ENCODE measurements at places on chromosomes 4 and X. TPM values are rescaled to one million over a fixed set of nuclear protein-coding genes. Genes with fewer than 3 reads are reported as not detected.

GRCh38 chr4:114636192-114636935 is 37.8 kb downstream of the UGT8 start:
- no peak for DNase-seq

DNA sequence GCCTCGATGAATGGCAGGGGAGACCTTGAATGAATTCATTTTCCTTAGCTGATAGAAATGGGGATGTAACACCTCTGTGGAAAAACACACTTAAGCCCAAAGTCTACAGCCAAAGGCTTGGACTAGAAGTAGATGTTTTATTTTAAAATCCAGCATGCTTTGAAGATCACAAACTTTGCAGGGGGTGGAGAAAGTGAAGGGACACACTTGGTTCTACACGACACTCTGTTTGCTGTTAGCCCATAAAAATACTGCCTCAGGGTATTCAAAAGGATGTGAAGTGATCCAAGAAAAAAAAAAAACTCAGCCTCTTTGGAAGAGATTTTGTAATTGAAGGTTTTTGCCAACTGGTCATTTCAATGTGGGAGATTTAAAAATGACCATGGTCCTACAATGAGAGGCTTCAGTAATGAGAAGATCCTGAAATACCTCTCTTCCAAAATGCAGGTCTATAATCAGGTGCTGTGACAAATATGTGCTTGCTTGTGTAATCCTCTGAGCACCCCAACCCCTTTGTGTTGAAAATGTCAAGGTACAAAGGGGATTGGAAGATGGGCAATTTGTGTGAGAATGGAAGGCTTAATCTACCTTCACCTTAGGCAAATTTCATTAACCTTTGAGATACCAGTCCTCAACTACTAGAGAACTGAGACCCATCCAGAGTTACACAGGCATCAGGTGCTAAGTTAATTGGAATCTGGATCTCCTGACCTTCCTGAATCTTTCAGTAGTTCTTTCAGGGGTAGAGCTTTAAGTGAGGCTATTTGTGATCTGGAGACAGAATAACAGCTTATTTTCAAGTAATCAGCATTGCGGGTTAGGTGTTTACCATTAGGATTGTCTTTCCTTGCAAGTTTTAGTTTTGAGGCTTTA is 82.5 kb downstream of the HS6ST2 start:
- no peak for DNase-seq

Gene LDB2
- total RNA-seq = 14.2 TPM

- no peak for DNase-seq
Measured at GRCh38 chr4:147830987-147831386, 99.1 kb downstream of the ARHGAP10 start.

Gene C4orf51
- not detected for total RNA-seq

- DNase-seq = no peak
Measured at GRCh38 chr4:82194329-82194728, 179.5 kb downstream of the HNRNPD start.

Gene BRS3
- total RNA-seq = not detected
